ENCODE measurements at places on chromosomes 13 and 19.

GRCh38 chr19:18131841-18132596, 20.9 kb upstream of the PIK3R2 start:
- DNase-seq: no peak

GRCh38 chr19:41324921-41325639, 15.1 kb downstream of the CCDC97 start:
- peak; percentile 58 for DNase-seq

DNA sequence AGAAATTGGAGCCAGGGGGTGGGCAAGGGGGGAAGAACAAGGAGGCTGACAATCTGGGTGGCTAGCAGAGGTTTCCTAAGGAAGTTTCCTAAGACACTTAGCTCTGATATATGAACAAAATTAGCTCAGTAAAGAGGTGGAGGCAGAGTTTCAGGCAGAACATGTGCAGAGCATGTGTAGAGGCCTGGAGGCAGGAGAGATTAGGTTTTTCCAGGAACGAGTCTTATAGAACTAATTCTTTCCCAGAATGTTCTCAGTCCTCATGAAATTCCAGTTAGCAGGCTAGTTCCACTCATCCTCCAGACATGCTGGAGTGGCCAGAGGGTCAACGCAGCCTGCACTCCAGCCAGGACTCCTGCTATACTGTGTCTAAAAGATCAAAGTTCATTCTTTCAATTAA, 184.7 kb downstream of the LACC1 start:
- DNase-seq: no peak

- no peak for DNase-seq
Measured at GRCh38 chr19:40521276-40521675, 54.5 kb downstream of the SPTBN4 start.

DNA sequence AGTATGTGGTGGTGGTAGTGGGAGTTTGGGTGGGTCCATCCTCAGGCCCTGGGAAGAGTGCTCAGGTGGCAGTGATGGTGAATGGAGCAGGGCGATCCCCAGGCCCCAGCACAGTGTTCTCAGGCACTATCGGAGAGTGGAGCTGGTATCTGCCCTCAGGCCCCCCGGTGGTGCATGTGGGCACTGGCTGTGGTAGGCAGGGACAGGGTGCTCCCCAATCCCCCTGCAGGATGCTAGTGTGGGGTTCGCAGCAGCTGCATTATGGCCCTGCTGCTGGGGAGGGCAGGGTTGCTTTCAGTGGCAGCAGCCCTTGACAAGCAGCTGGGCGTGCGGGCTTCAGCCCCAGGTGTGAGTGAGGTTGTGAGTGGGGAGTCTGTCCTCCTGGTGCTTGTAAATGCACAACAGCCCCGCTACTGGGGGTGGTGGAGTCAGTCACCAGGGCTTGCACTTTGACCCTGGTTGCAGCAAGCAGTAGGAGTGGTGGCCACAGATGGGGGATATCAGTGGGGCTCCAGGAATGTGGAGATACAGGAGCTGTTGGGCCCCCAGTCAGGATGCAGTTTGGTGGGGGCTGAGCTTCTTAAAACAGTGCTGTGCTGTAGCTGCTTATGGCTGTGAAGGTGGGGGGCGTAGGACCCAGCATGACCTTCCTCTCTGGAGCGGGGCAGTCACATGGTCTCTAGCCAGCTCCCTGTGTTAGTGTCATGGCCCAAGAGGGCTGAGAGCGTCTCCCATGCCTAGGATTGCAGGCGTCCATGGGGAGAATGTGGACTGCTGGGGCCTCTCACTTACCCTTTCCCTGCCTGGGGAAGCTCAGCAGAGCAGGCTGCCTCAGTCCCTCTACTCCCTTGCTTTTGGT, 38.7 kb upstream of the ARHGEF7 start:
- DNase-seq: no peak

DNA sequence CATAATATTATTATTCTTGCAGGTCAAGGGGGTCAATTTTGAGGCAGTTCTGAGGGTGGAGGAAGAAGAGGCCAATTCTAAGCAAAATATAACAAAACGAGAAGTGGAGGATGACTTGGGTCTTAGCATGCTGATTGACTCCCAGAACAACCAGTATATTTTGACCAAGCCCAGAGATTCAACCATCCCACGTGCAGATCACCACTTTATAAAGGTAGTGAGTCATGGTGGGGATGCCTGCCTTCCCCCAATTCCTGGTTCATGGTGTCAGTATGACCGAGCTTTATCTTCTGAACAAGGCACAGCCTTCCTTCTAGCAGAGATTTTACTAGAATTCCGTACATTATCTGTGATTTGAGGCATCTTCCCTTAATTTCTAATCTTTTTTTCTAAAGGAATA, 9.4 kb upstream of the DCUN1D2 start:
- DNase-seq: no peak

DNA sequence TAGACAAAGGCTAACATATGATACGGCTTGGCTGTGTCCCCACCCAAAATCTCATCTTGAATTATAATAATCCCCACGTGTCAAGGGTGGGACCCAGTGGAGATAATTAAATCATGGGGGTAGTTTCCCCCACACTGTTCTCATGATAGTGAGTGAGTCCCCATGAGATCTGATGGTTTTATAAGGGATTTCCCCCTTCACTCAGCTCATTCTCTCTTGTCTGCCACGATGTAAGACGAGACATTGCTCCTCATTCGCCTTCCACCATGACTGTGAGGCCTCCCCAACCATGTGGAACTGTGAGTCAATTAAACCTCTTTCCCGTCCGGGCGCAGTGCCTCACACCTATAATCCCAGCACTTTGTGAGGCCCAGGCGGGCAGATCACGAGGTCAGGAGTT, 143.5 kb downstream of the RXFP2 start:
- DNase-seq: no peak

- DNase-seq: no peak
Measured at GRCh38 chr19:43353606-43354304, at the start of gene CD177. TSS of gene CD177 (plus strand) at chr19:43353686. CDS start at chr19:43353715, 29 bp downstream.

DNA sequence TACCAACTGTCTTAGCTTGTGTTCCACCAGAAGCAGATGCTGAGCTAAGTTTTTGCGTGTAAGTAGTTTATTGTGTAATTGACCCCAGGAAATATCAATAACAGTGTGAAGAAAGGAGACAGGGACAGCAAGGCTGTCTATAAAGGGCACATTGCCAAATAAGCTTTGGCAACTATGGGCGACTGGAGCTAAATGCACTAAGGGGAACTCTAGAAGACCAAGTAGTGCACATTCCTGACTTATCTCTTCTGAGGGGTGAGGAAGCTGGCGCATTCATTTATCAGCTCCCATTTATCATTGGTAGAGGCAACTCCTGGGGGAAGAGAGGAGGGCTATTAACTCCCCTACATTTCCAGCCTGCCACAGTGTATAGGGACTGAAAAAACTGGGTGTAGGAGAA, 135.0 kb downstream of the DLEU7 start:
- DNase-seq: no peak

GRCh38 chr13:97934590-97934989, 18.9 kb upstream of the IPO5 start:
- no peak for DNase-seq

GRCh38 chr19:23769691-23770468, 11.2 kb upstream of the ZNF681 start:
- no peak for DNase-seq

DNA sequence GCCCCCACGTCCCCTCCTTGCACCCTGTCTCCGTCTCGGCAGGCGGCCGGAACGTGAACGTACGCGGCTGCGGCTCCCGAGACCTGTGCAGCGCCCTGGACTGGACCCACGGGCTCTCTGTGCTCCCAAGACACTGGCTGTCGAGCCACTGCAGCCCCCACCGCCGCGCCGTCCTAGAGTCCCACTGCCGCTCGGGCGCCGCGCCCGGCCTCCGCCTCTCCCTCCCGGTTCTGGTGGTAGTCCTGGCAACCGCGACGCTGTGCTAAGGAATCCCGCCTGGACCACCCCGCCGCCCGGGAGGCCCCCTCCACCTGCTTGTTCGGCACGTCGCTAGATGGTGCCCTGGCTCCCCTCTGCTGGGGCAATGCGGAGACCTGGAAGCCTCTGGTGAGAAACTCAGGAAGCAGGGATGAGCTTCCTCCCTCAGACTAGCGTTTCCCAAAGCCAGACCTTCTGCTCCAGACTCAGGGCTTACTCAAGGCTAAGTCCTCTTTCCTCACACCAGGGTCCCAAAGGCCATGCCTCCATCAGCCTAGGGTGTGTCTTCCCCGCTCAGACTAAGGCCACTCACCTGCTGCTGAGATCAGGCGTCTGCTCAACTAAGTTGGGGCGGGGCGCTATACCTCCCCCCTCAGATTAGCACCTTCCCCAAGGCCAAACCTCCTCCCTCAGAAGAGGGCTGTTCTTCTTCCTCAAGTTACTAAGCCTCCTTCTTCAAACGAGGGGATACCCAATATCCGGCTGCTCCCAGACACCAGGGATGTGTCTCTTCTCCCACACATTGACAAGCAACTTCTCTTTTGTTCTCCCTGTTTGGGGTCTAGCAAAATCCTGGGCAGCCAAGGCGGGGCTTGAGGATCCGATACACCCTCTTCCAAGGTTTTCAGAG, 16.1 kb upstream of the IRGC start:
- DNase-seq: no peak
